Activated CD8-positive, alpha-beta memory T cell treated with anti-CD3 and anti-CD28 coated beads, Interleukin-2, amount 10 ng/mL, durations not matched to agents 7 days and 5 days (primary cell): ENCODE measurements at places on chromosomes 7 and 10. TPM values are rescaled to one million over a fixed set of nuclear protein-coding genes. Genes with fewer than 3 reads are reported as not detected.

GRCh38 chr10:80468806-80469421 is 14.8 kb downstream of the TSPAN14 start:
- peak overlapping the region; percentile 84 for H3K27ac ChIP-seq
- H3K36me3 ChIP-seq, result peaks cover 36% of the 10 kb centered on the region
- peaks cover 98% of the 10 kb centered on the region for H3K4me1 ChIP-seq
- no peak for DNase-seq

DNA sequence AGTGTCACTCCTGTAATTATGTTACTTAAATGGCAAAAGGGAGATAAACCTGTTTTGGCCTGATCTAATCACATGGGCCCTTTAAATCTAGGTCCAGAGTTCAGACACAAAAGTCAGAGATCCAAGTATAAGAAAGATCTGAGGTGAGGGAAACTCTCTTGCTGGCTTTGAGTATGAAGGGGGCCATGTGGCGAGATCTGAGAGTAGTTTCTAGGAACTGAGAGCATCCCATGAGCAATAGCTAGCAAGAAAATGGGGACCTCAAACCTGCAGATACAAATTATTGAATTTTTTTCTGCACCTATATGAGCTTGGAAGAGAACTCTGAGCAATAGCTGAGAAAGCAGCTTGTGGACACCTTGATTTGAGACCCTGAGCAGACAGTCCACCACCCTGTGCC is 27.6 kb downstream of the ANKRD7 start:
- H3K27ac ChIP-seq, result no peak overlapping the region
- H3K4me1 ChIP-seq, result peaks cover 2% of the 10 kb centered on the region
- no peak for DNase-seq
- no peak overlapping the region for H3K4me3 ChIP-seq

GRCh38 chr10:64261676-64262075 is 740.5 kb downstream of the REEP3 start:
- no peak for DNase-seq
- no peak overlapping the region for H3K27ac ChIP-seq
- H3K27me3 ChIP-seq, result no peaks in the 10 kb centered on the region
- no peaks in the 10 kb centered on the region for H3K4me1 ChIP-seq
- no peak overlapping the region for H3K4me3 ChIP-seq

DNA sequence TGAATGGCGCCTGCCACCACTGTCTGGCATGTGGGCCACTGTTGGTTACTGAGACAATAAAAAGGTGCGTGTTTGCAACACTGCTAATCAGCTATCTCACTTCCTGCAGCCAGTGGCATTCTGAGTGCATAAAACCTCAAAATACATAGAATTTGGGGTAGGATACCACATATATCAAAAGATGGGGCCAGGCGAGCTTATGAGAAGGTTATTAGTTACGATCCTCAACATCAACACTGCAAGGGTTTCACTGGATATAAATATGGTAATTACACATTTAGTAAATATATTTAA is 200.2 kb downstream of the WDR37 start:
- H3K27me3 ChIP-seq, result peaks cover 43% of the 10 kb centered on the region
- H3K36me3 ChIP-seq, result peaks cover 8% of the 10 kb centered on the region
- no peak overlapping the region for H3K27ac ChIP-seq

The C10orf62 gene
- total RNA-seq, result not detected

DNA sequence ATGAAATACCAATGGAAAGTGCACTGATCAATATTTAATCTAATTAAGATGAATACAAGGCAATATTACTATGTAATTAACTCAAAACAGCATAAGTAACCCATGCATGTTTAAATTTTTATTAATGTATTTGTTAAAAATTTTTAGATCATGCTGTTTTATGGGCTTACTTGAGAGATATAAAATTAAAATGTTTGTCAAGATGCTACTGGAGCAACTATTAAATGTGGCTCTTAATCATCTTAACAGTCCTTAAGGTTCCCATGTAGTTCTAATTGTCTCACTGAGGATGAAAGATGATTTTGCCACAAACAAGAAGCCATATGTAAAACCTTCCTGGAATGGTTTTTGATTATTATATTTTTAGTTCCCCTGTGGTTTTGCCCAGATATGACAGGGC is 897.1 kb downstream of the KCNMA1 start:
- no peaks in the 10 kb centered on the region for H3K36me3 ChIP-seq
- H3K4me1 ChIP-seq, result no peaks in the 10 kb centered on the region
- H3K4me3 ChIP-seq, result no peak overlapping the region

The FBXL13 gene
- not detected for total RNA-seq

- H3K36me3 ChIP-seq, result no peaks in the 10 kb centered on the region
- no peak for DNase-seq
- H3K27ac ChIP-seq, result no peak overlapping the region
These were observed 369.9 kb upstream of the NRP1 start for GRCh38 chr10:33704214-33704830.

DNA sequence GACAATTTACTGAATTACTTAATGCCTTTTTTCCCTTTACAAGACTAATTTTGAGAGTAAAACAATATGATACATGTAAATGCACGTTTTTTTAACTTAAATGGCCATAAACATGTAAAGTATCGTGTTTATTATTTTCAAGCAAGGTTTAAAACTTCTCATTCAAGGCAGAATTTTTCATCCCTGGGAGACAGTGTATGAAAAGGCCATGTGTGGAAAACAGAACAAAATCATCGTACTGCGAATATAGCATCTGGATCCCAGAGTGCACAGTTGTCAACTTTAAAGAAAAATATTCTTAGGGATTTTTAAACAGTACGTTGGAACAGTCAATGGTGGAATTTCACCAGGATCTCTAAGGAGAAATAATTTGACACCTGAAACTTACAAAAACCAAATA is 1.1 kb upstream of the RAB11FIP2 start:
- peak overlapping the region; percentile 83 for H3K4me3 ChIP-seq
- peaks cover 25% of the 10 kb centered on the region for H3K4me1 ChIP-seq
- H3K27ac ChIP-seq, result no peak overlapping the region
- H3K36me3 ChIP-seq, result no peaks in the 10 kb centered on the region

- no peak for DNase-seq
- H3K4me3 ChIP-seq, result no peak within 1 kb of the TSS
- H3K4me1 ChIP-seq, result no peaks in the 10 kb centered on the region
- peaks cover 24% of the 10 kb centered on the region for H3K27me3 ChIP-seq
- H3K36me3 ChIP-seq, result no peaks in the 10 kb centered on the region
These were observed at the start of gene CALML5 for GRCh38 chr10:5499493-5500140. TSS of gene CALML5 (minus strand) at chr10:5499570. CDS start at chr10:5499438, 132 bp downstream.

DNA sequence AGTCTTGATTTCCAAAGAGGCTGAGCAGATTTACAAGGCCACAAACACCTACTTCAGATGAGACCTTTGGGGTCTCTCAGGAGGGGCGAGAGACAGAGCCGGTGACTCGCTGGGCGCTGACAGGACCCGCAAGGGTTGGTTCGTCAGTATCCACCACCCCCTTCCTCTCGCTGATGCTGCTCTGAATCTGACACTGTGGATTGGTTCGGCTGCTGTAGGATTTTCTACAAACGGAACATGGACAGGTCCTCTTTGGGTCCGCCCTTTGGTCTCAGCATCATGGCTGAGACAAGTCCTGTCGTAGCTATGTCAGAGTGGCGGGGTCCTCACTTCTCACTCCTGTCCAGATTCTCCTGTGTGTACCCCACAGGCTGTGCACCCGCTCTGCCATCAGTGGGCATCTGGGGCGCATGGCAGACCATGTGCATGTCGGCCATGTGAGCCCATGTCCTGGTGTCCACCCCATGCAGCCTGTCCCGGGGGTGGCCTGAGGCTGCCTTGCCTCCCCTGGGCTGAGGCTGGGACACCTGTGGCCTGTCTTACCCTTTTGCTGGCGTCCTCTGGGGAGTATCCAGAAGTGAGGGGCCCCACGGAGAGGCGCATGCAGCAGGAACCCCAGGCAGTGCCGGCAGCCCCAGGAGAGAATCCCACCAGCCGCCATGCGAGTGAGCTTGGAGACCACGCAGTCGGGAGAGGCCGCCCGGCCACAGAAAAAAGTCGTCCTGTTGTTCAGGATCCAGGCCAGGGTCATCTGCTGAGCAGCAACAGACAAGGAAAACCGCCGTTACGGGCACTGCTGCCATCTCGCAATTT is 21.6 kb upstream of the FAM20C start:
- H3K27ac ChIP-seq, result no peak overlapping the region
- H3K36me3 ChIP-seq, result no peaks in the 10 kb centered on the region
- H3K4me3 ChIP-seq, result no peak overlapping the region
- H3K4me1 ChIP-seq, result no peaks in the 10 kb centered on the region
- no peak for DNase-seq
